ENCODE measurements at places on chromosomes 2 and 18.

GRCh38 chr2:64220265-64220664, 76.0 kb upstream of the PELI1 start:
- DNase-seq: no peak

- no peak for DNase-seq
Observed at GRCh38 chr2:64941801-64942200, 47.4 kb upstream of the SLC1A4 start.

DNA sequence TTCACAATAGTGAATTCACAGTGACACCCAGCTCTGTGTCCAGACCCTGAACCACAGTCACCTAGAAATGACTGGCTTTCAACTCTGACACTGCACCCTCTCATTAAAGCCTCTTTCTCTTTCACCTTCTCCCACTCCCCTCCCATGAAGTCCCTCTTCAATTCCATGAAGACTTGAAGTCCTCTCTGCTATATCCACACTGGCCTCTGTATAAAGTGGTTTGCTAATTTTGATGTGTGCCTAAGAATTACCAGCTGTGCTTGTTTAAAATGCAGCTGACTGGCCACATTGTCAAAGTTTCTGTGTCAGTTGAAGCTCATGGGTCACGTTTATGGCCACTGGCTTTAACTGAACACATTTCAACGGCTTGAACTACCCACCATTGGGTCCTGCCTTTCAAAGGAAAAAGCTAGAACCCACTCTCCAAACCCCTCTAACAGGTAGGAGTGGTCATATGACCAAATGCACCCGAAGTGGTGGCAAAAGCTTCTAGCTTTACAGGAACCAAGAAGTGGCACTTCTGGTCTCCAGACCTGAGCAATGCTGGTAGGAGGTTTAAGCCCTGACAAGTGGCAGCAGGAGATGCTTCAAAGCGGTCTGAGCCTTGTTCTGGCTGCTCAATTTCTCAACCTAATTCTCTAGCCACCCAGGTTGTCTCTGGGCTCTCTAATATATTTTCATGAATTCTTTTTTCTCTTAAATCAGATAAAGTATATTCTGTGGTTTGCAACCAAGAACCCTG, 34.2 kb downstream of the B4GALT6 start:
- DNase-seq: no peak

- DNase-seq: no peak
Observed at GRCh38 chr2:8918412-8918811, 81.0 kb upstream of the KIDINS220 start.

DNA sequence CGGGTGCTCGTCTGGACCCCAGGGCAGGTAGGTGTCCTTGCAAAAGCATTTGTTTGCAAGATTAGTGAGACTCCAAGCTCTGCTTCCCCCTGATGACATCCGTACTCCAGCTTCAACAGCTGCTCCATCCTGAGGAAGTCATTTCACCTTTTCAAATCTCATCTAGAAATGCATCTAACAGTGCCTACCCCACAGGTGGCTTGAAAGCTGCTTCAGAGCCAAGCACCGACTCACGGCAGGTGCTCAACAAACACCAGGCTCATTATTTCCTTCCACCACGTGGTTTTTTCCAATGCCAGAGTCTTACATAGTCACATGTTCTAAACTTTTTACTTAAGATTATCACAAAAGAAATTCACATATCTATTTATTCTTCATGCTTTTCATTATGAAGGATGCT, 31.9 kb downstream of the CNGA3 start:
- no peak for DNase-seq

DNA sequence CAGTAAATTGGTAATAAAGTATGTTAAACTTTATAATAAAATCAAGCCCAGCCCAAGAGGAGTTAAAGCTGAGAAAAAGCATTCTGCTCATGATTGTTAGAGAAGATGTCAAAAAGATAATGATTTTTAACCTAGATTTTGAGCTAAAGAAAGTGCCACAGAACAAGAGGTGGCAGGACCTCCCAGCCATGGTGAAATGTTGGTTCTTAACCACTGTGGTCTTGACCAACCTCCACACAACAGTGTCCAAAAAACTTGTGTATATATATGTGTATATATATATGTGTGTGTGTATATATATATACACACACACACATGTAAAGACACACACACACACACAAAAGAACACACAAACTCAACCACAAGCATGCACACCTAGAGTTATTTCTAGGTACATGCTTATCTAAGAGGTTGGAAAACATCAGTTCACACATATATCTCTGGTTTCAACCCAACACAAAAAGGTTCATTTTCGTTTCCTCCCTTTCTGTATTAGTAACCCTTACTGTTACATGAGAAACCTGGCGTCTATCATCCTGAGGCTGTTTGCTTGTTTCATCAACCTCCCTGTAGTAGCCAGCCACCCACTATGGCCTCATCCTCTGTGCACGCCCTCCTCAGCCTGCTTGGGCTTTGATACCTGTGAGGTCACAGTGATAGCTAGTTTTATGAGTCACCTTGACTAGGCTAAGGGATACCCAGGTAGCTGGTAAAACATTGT, 631.8 kb upstream of the ID2 start:
- no peak for DNase-seq
